ENCODE measurements at places on chromosomes 5 and 9.

- DNase-seq: no peak
Observed at GRCh38 chr9:20479419-20480155, 142.7 kb downstream of the MLLT3 start.

DNA sequence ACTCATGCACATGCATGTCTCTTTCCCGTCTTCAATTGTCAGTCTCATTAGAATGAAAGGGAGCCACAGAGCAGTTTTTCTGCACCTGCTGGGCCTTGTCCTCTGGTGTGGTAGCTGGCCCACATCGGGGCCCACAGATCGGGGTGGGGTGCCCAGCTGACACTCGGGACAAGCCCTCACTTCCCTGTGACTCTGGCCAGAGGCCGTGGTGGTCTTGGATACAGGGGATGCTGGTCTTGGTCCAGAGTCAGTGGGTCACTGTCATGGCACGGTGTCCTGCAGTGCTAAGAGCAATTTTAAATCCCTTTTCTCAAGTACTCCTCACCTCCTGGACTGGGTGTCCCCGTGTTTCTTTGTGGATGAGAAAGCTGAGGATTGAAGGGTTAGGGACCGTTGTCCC, 193.2 kb downstream of the CACNA1B start:
- no peak for DNase-seq

- DNase-seq: peak; percentile 28
Observed at GRCh38 chr5:32443145-32443540, 1.4 kb downstream of the ZFR start.

- DNase-seq: no peak
Observed at GRCh38 chr5:73433982-73434342, 14.6 kb downstream of the FOXD1 start.

GRCh38 chr5:177382423-177383029, 1.7 kb upstream of the SLC34A1 start:
- DNase-seq: peak; percentile 42

- DNase-seq: no peak
Observed at GRCh38 chr5:65334077-65334476, 147.6 kb downstream of the ADAMTS6 start.

GRCh38 chr9:115593587-115594091, 475.7 kb upstream of the TNC start:
- no peak for DNase-seq

GRCh38 chr5:82938901-82939725, 138.1 kb downstream of the TMEM167A start:
- DNase-seq: no peak

All from stimulated activated CD4-positive, alpha-beta T cell treated with anti-CD3 and anti-CD28 coated beads, Interleukin-1b, Interleukin-23, amount 100 ng/mL, for 48 hours (primary cell).